ENCODE measurements at places on chromosomes 1 and 21. TPM values are rescaled to one million over a fixed set of nuclear protein-coding genes. Genes with fewer than 3 reads are reported as not detected.

The TMIGD3 gene
- total RNA-seq, result not detected

The TLCD4 gene
- 2.9 TPM for total RNA-seq

The PTAFR gene
- total RNA-seq, result 7.1 TPM

The SLC6A17 gene
- 6.6 TPM for total RNA-seq

The PDE9A gene
- 16.3 TPM for total RNA-seq

The HEATR1 gene
- total RNA-seq, result 16.4 TPM

The S100B gene
- total RNA-seq, result 18.3 TPM

The CFAP141 gene
- total RNA-seq, result not detected

The SERPINC1 gene
- total RNA-seq, result not detected

The EFNA4 gene
- 29.5 TPM for total RNA-seq

The DNASE2B gene
- total RNA-seq, result not detected

The ZNF644 gene
- 28.0 TPM for total RNA-seq

The BLACAT1 gene
- total RNA-seq, result not detected

The ERG gene
- total RNA-seq, result 12.5 TPM

The CD53 gene
- total RNA-seq, result 11.7 TPM

The NME7 gene
- total RNA-seq, result 8.5 TPM

The IL10 gene
- not detected for total RNA-seq

The CLCA4 gene
- 1.0 TPM for total RNA-seq

The PDZK1 gene
- 3.1 TPM for total RNA-seq

The MANEAL gene
- 6.6 TPM for total RNA-seq

The TMPRSS3 gene
- total RNA-seq, result 0.52 TPM

The ASCL5 gene
- total RNA-seq, result not detected

The TEKT2 gene
- 0.38 TPM for total RNA-seq

The ZBTB48 gene
- total RNA-seq, result 40.4 TPM

The DCLRE1B gene
- 4.4 TPM for total RNA-seq

The MDM4 gene
- 89.0 TPM for total RNA-seq

The TCHHL1 gene
- not detected for total RNA-seq

The PCNT gene
- total RNA-seq, result 30.3 TPM

The MCOLN3 gene
- total RNA-seq, result 1.1 TPM

The ELOA gene
- total RNA-seq, result 39.4 TPM

The KCNQ4 gene
- 1.3 TPM for total RNA-seq

The ELAPOR1 gene
- total RNA-seq, result 16.4 TPM

The SSBP3 gene
- 33.8 TPM for total RNA-seq

The KCNN3 gene
- 0.13 TPM for total RNA-seq

The KLHDC8A gene
- total RNA-seq, result not detected

The TNFRSF8 gene
- 4.1 TPM for total RNA-seq

The PYHIN1 gene
- total RNA-seq, result not detected

The RGS4 gene
- total RNA-seq, result not detected

Measured in lower leg skin (tissue), 4 donors.